Lung (tissue), 17 donors: ENCODE measurements at places on chromosomes 3 and 15.

DNA sequence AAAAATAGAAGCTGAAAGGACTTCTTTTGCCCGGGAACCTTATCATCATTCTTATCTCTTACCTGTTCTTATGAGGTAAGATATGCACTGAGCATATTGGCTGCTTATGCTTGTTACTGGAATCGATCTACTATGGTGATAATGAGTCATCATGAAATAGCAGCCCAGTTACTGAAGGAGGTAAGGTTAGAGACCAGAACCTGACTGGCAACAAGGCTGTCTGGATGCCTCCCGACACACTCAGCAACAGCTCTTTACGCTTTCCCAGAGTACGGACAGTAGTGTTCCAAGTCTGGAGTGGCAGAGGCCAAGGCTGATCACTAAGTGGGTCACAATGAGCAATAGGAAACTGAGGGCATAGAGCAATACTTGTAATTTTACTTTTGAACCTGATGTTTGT is 314.1 kb downstream of the NLGN1 start:
- no peak for DNase-seq

- peak; percentile 80 for DNase-seq
Measured at GRCh38 chr3:71694358-71694999, 30.7 kb downstream of the EIF4E3 start.

DNA sequence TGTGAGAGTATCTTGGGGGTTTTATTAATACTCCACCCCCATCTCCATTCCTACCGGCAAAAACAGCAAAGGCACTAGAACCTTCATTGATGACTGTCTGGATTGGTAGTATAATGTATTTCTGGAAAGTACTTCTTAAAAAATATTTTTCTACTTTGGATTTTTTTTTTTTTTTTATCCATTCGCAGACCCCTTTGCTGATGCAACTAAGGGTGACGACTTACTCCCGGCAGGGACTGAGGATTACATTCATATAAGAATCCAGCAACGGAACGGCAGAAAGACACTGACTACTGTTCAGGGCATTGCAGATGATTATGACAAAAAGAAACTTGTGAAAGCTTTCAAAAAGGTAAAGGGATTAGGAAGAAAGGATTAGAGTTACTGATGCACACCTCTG is 1.2 kb downstream of the EIF1B start:
- DNase-seq = peak; percentile 64

GRCh38 chr3:184336547-184337398 is 627 bp upstream of the FAM131A start:
- DNase-seq = no peak

DNA sequence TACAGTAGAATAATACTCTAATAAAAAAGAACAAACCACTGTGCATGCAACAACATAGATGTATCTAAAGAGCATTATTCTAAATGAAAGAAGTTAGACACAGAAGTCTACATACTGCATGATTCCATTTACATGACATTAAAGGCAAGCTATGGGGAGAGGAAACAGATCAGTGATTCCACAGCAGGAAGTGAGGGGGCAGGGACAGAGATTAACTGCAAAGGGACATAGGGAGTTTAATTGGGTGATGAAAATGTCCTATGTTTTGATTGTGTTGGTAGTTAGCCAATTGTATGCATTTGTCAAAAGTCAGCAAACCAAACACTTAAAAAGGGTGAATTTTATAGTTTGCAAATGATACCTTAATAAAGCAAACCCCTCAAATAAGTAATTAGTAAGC is 13.8 kb downstream of the CRYGS start:
- peak; percentile 60 for DNase-seq

DNA sequence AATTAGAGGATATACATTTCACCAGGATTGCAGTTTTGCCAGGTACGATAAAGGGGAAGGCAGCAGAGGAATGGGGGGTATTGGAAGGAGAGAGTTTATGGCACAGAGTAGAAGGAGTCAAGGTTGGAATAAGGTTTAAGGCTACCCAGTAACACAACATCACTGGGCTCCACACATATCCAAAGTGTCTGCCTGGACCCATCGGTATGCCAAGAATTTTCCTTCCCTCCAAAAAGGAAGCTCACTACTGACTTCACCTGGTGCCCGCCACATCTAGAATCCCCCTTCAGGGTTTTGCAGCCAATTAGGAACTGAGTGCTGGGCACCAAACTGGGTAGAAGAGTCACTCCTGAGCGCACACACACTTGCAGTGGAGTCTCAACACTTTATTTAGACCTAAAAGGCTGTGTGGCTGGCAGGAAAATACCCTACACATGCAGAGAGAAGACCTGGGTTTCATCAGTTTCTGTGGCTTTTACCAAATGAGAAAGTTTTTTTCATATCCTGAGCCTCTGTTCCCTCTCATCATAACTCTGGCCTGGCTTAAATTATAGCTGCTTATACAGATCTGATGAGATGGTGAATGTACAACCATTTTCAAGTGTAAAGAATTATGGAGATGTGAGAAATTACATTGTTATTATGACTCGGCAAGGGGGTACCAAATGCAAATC is 190.8 kb upstream of the LPP start:
- DNase-seq = no peak

DNA sequence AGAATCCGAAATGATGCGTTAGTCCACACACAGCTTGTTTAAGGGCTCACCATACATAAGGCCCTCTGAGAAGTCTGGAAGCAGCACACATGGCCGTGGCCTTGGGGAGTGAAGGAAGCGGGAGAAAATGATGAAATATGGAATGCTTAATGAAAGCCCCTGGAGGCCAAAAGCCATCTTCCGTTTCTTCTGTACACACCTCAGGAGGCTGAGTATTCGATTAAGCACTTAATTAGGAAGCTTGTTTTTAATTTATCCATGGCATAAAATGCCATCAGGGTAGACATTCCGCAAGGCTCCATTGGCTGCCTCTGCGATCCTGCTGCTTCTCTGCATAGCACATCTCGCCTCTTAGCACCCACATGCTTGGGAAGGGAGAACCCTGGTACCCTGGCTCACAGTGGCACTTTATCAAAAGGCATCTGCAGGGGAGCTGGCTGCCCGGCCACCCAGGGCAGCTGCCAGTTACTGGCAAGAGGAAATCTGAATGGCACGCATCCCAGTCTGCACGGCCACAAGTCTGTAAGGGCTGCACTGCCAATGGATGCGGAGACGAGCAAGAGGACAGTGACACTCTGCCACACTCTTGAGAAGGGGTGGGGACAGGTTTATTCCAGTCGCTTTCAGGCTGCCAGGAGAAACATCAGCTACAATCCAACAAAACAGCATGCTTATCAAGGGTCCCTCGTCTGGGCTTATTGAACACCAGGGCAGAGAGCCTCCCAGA is 356.2 kb downstream of the OCA2 start:
- DNase-seq = no peak

GRCh38 chr3:49901366-49902339 is 2.0 kb downstream of the MST1R start:
- peak; percentile 69 for DNase-seq

DNA sequence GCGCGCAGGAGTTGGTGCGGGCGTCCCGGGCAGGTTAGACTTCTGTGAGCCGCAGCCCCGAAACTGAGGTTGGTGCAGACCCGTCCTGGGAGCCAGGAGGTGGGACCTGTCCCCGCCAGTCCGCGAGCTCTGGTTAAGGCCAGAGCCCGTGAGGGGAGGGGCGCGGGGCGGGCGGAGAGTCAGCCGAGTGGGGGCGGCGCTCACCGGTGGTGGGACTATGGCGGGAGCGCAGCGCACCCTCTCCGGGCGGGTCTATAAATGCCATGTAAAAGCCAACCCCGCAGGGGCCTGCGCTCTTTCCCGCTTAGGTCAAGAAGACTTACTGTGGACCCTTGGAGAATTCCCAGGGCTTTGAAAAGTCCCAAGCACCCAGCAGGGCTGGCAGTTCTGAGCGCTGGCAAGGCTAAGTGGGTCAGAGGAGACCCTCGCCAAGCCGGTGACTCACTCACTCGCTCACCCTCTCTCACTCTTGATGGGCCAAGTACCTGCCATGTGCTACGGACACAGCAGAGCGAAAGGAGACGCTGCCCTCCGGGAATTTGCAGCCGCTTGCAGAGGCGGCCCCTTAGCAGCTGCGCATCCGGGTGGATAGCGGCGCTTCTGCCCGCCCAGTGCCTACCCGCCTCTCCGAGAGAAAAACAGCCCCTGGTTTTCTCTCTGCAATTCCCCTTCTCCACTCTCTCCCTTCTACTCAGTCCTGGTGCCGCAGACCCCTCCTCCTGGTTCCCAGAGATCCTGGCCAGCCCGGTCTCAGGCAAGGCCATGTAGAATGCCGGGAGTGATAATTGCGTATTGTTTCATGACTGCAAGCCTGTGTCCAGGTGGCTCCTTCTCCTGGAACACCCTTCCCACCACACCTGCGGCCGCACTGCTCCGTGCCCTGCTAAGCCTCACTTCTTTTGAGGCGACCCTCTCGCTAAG is at the start of gene ALDH1L1:
Gene ALDH1L1 (minus strand): TSS at position 110 of the 921 bp plus-strand sequence. CDS start 19,607 bp downstream, outside the sequence.
- peak; percentile 51 for DNase-seq

DNA sequence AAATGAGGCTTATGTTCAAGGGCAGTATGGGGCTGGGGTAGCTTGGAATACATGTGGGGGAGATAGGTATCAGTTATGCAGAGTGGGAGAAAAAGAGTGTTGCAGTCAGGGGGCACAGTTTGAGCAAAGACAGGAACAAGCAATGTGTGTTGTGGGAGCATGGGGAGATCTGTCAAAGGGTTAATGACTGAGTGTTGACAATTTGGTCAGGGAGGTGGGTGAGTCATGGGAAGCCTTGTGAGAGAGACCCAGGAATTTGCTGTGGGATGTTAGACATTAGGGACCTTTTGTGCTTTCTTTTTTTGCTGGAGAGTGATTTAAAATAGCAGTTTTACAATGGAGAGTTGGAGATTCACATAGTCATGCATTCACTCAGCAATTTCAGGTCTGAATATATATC is 221.6 kb upstream of the NR2E3 start:
- no peak for DNase-seq

DNA sequence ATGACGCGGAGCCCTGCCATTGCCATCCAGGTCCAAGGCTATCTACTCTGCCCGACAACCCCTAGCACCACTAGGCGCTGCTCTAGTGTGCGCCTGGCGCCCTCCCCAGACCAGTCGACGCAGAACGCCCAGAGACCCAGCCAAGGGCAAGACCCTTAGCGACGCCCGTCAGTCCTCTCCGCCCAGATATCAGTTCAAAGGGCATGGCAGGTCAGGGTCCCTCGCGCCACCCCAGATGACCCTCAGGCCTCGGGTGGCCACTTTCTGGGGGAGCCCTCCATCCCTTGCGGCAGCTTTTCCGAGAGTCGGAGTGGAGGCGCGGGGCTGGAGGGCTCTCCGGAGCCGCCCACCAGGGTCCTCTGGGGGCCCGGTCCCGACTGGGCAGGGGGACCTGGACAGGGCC is 371 bp upstream of the CLSTN2 start:
- DNase-seq = peak; percentile 62

- no peak for DNase-seq
Measured at GRCh38 chr15:77038312-77039216, 32.3 kb downstream of the TSPAN3 start.

DNA sequence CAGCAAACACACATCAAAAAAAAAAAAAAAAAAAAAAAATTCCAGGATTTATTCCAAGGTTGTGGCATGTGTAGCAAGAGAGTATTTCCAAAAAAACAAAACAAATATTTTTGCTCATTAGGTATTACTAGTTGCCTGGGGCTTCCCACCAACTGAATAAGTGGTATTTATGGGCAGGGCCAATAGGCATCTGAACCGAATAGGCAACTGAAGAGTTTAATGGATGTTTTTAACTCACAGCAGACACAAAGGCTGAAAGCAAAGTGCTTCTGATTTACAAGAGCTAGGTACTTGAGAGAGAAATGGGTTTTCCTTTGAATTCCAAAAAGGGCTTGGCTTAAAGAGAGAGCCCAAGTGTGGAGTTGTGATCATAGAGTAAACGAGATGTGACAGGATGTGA is 21.4 kb downstream of the EIF4E3 start:
- DNase-seq = no peak

DNA sequence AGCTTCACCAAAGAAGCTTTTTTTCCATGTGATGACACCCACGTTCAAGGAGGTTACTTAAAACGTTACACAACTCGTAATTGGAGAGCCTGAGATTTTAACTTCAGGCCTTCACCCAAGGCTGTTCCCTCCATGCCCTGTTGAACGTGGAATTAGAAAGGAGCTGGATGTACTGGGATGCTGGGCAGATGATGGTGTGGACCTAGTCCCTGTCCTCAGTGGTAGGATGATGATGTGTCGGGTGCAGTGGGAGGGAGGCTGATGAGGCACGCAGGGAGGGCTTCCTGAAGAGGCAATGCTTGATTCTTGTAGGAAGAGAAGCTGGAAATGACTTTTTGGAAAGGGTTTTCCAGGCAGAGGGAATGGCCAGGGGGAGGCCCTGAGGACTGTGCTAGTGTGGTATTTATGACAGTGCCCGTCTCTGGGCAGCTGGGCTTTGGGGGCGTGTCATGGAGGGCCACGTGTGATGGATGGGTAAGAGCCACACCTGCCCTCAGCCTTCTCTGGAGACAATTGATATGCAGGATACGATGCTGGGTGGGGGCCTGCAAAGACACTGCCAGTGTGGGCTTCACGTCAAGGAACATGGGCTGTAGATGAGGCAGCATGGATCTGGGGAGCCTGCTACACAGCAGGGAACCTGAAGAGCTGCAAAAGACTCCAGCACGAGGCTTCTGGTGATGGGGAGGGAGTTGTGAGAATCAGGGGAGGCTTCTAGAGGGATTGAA is 15.3 kb downstream of the SYNM start:
- DNase-seq = no peak

- no peak for DNase-seq
Measured at GRCh38 chr3:63328365-63328764, 50.3 kb downstream of the SYNPR start.

- DNase-seq = no peak
Measured at GRCh38 chr3:49716169-49716568, 3.3 kb downstream of the AMIGO3 start.

- no peak for DNase-seq
Measured at GRCh38 chr15:70340494-70340870, 242.8 kb upstream of the TLE3 start.

- peak; percentile 44 for DNase-seq
Measured at GRCh38 chr3:70096376-70097066, 97.0 kb downstream of the SAMMSON start.

GRCh38 chr15:70196372-70197316 is 98.9 kb upstream of the TLE3 start:
- DNase-seq = peak; percentile 69

DNA sequence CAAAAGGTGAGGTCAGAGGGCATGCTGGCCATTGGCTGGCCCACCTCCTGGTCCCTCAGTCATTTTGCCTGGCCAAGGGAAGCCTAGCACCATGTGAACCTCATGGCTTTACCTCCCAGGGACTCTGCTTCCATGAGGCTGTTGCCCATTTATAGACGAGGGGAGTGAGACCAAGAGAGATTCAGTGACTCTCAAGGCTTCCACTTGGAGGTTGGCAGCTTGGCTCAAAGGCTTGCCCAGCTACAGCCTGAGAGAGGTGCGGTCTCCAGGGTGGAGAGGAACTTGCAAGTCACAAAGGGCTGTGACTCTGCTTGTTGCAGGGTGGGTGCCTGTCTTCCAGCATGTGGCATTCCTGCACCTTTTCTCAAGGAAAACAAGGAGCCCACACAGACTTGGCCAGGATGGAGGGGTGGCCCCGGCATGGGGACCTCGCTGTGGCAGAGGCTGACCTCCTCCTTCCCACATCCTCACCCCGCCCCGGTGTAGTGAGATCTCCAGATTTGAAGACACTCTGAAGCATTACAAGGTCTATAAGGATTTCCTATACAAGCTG is 24.5 kb downstream of the CFAP100 start:
- no peak for DNase-seq
